ENCODE measurements at places on chromosomes 2 and 18. TPM values are rescaled to one million over a fixed set of nuclear protein-coding genes. Genes with fewer than 3 reads are reported as not detected.
A peak's percentile ranks its signal among the peaks of the same experiment; 100 is the strongest.

Gene CRYGC
- not detected for total RNA-seq

Gene TMEM127
- total RNA-seq: 13.1 TPM

Gene CELF4
- not detected for total RNA-seq

Gene COL4A4
- not detected for total RNA-seq

Gene ANKRD30BL
- total RNA-seq: not detected

Gene RELCH
- 18.4 TPM for total RNA-seq

Gene OR6B2
- not detected for total RNA-seq

Gene TMEM131
- total RNA-seq: 24.2 TPM

Gene RPRM
- total RNA-seq: 0.23 TPM

Gene TMEM178A
- 0.31 TPM for total RNA-seq

DNA sequence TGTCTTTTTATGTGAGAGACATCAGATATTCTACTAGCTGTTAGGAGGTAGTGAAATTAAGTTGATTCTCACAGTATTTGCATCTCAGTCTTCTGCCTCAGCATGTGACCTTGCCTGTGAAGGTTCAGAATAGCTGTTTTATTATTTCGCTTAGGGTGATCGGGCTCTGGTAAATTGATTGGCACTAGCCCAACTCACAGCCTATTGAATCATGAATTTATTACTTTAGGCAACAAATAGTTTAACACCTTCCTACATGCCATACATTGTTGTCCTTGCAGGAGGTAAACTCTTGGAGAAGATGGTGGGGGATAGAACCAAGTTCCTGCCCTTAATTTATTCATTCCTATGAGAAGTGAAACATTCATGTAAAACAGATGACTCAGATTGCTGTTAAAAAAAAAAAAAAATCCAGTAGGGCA is 101.9 kb downstream of the GPD2 start:
- H3K36me3 ChIP-seq: peaks cover 7% of the 10 kb centered on the region

- no peak overlapping the region for H3K27ac ChIP-seq
- DNase-seq: no peak
- H3K36me3 ChIP-seq: peaks cover 2% of the 10 kb centered on the region
Observed at GRCh38 chr2:99552529-99552928, 62.7 kb upstream of the REV1 start.

DNA sequence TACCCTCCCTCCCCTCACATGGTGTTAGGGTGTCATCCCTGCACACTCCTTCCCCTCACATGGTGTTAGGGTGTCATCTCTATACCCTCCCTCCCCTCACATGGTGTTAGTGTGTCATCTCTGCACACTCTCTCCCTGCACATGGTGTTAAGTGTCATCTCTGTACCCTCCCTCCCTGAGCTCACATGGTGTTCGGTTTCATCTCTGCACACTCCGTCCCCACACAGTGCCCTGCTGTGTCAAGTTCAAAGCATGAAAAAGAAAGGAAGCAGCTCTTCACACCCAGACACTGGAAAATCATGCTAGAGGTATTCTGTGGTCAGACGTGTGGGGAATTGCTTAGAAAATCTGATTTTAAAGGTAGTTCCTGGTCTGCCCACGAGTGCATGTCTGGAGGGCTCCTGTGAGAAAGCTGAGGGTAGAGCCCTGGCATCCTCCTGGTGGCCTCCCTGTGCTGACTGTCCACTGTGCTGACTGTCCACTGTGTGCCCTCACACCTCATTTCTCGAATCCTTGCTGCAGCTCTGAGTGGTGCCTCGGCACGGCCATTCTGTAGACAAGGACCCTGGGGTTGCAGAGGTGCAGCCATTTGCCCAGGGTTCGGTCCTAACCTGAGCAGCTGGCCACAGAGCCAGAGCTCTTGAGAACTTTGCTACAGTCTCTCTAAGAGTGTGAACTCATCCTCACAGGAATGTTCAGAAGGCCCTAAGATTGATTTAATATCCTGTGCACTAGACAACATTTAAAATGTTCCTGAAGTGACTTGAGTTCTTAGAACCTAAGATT is 69.1 kb upstream of the NFATC1 start:
- peak; percentile 18 for DNase-seq
- H3K36me3 ChIP-seq: peaks cover 20% of the 10 kb centered on the region

GRCh38 chr18:3037423-3037915 is 24.5 kb upstream of the LPIN2 start:
- H3K4me1 ChIP-seq: peaks cover 19% of the 10 kb centered on the region
- DNase-seq: peak; percentile 46
- no peak overlapping the region for H3K4me3 ChIP-seq
- no peak overlapping the region for H3K27ac ChIP-seq
- no peaks in the 10 kb centered on the region for H3K36me3 ChIP-seq

DNA sequence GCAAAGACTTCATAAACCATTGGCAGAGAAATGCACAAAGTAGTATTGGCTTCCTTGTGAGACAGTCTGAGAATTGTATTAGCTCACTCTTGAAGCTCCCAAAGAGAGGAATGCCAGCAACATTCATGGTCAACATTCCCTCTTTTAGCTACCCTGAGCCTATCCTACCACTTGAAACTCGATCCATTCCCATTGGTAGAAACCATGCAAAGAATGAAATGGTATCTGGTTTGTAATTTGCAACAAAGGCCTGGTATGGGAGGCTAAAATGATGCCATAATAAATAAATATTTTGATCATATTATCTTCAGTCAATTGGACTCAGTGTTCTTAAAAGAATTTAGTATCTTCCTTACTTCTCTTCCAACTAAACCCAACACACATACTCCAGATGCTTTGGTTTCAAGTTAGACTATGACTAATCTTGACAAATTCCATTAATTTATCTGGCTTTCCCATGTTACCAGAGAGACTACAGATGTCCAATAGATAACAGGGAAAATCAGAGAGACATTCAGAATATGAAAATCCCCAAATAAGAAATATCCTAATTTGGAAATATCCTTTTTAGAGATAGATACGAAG is 102.9 kb downstream of the DHRS9 start:
- H3K36me3 ChIP-seq: no peaks in the 10 kb centered on the region
- peaks cover 10% of the 10 kb centered on the region for H3K27me3 ChIP-seq
- no peak for DNase-seq
- no peak overlapping the region for H3K27ac ChIP-seq

GRCh38 chr2:120598416-120598815 is 137.3 kb upstream of the GLI2 start:
- no peak overlapping the region for H3K4me3 ChIP-seq
- DNase-seq: no peak
- H3K27me3 ChIP-seq: no peaks in the 10 kb centered on the region
- H3K4me1 ChIP-seq: no peaks in the 10 kb centered on the region

- H3K36me3 ChIP-seq: peaks cover 31% of the 10 kb centered on the region
- H3K27me3 ChIP-seq: peaks cover 9% of the 10 kb centered on the region
- no peak overlapping the region for H3K27ac ChIP-seq
- H3K4me1 ChIP-seq: peaks cover 31% of the 10 kb centered on the region
Observed at GRCh38 chr2:111168528-111169239, 48.0 kb downstream of the BCL2L11 start.

DNA sequence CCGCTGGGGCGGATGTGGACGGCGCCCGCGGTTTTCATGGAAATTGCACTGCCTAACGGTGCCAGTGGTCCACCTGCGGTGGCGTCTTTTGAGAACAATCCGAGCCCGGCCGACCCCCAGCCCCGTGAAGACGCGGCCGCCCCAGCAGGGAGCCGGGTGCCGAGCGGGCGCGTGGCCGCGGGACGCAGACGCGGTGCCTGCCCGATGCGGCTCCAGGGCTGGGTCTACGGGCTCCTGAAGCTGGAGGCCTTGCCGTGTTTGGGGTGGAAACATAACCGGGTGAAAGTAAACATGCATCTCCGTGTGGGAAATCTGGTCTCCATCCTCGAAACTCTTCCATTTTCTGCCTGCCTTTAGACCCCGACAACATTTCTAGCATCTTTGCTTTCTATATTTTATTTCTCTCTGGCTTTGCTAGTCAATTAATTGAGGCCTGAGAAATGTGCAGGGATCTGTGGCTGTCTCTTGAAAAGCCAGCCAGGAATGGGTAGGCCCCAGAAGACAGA is 572 bp downstream of the INPP4A start:
- peaks cover 8% of the 10 kb centered on the region for H3K36me3 ChIP-seq
- H3K27me3 ChIP-seq: no peaks in the 10 kb centered on the region
- peaks cover 37% of the 10 kb centered on the region for H3K4me1 ChIP-seq
- peak overlapping the region; percentile 81 for H3K4me3 ChIP-seq
- peak overlapping the region; percentile 90 for H3K27ac ChIP-seq

- H3K27ac ChIP-seq: peak overlapping the region; percentile 94
- peaks cover 68% of the 10 kb centered on the region for H3K36me3 ChIP-seq
- H3K27me3 ChIP-seq: no peaks in the 10 kb centered on the region
- H3K4me3 ChIP-seq: peak overlapping the region; percentile 84
- DNase-seq: peak; percentile 80
Observed at GRCh38 chr2:191064590-191064989, 50.6 kb upstream of the STAT1 start.

DNA sequence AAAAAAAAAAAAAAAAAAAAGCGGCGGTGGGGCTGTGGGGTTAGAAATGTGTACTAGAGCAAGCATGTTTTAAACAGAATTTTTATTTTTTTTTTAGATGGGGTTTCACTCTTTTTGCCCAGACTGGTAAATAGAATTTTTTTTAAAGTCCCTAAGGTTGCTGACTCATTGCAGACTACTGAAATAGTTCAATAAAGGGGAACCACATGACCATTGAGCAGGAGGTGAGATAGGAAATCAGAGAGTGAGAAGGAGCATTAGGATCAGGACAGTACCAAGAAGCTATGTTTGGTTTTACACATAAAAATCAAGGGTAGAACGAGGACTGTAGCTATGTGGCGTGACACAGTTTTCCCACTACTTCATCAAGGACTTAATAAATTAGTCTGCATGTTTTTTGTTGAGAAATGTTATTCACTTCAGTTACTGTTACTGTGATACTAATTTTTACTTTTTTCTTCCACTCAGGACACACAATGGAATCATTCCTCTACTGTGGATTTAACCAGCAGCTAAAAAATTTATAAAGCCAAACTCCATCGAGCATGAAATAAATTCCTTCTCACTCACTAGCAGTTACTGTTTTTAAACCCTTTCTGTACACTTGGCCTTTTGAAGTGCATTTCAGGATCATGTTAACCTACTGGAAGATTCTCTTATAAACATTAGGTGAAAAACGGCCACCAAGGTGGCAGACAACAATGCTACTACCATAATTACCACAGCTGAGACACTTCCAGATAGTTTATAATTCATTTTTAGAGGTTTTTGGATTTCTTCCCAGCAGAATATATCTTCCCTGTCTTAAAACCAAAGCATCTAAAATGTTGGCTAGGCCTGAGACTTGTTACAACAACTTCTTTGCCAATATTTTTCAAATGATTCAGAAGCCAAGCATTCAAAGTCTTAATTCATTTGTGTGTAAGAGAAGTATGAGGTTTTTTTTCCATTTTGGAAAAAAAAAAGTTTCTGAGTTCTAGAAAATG is 33.2 kb downstream of the LAMA1 start:
- H3K4me3 ChIP-seq: no peak overlapping the region
- H3K27me3 ChIP-seq: no peaks in the 10 kb centered on the region
- DNase-seq: no peak
- no peaks in the 10 kb centered on the region for H3K36me3 ChIP-seq
- no peak overlapping the region for H3K27ac ChIP-seq
- no peaks in the 10 kb centered on the region for H3K4me1 ChIP-seq

- H3K27ac ChIP-seq: no peak overlapping the region
- H3K27me3 ChIP-seq: no peaks in the 10 kb centered on the region
- H3K4me1 ChIP-seq: peaks cover 10% of the 10 kb centered on the region
- H3K36me3 ChIP-seq: no peaks in the 10 kb centered on the region
- no peak overlapping the region for H3K4me3 ChIP-seq
- DNase-seq: no peak
Observed at GRCh38 chr2:190121971-190122370, 59.4 kb upstream of the MSTN start.

DNA sequence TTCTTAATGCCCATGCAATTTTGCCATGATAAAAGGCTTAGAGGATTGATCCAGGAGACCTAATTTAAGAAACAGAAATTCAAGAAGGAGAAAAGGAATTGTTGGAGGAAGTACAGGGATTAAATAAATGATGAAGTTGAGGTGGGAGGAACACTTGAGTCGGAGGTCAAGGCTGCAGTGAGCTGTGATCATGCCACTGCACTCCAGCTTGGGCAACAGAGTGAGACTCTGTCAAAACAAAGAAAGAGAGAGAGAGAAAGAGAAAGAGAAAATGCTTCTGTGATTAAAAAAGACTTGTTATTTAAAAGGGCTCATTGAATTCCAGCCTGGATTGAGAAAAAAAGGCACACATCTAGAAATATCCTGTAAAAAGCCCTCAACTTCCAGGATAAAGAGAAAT is 123.2 kb downstream of the B3GNT2 start:
- peaks cover 41% of the 10 kb centered on the region for H3K4me1 ChIP-seq
- no peak for DNase-seq
- no peak overlapping the region for H3K4me3 ChIP-seq

DNA sequence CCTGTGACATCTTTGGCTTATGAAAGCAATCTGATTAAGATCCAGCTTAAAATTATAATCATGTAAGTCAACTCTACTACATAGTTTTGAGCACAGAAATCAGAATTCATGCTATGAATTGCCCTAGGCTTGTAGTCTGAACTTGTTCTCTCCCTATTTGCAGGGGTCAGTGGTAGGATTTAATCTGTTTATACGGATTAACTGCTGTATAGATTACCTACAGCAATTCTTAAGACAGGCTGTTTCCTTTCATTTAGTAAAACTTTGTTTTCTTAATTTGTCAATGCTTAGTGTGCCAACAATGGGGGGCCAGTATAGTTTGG is 287.9 kb downstream of the PDE11A start:
- H3K27me3 ChIP-seq: no peaks in the 10 kb centered on the region
- peaks cover 43% of the 10 kb centered on the region for H3K4me1 ChIP-seq
- no peak for DNase-seq
- H3K36me3 ChIP-seq: no peaks in the 10 kb centered on the region
- peak overlapping the region; percentile 36 for H3K4me3 ChIP-seq
- peak overlapping the region; percentile 81 for H3K27ac ChIP-seq

GRCh38 chr2:146481629-146482028 is 1363.2 kb upstream of the ACVR2A start:
- no peaks in the 10 kb centered on the region for H3K4me1 ChIP-seq
- no peak overlapping the region for H3K4me3 ChIP-seq
- no peak overlapping the region for H3K27ac ChIP-seq
- no peaks in the 10 kb centered on the region for H3K36me3 ChIP-seq

- DNase-seq: no peak
- peaks cover 70% of the 10 kb centered on the region for H3K36me3 ChIP-seq
- H3K4me3 ChIP-seq: no peak overlapping the region
- H3K27me3 ChIP-seq: no peaks in the 10 kb centered on the region
- H3K27ac ChIP-seq: peak overlapping the region; percentile 25
Observed at GRCh38 chr2:118102433-118103082, 14.3 kb downstream of the INSIG2 start.

- H3K4me3 ChIP-seq: no peak overlapping the region
- no peaks in the 10 kb centered on the region for H3K4me1 ChIP-seq
- H3K27me3 ChIP-seq: no peaks in the 10 kb centered on the region
- H3K36me3 ChIP-seq: no peaks in the 10 kb centered on the region
Observed at GRCh38 chr2:57674025-57674424, 372.6 kb upstream of the VRK2 start.

GRCh38 chr2:60554074-60554645 is 706 bp upstream of the BCL11A start:
- H3K36me3 ChIP-seq: no peaks in the 10 kb centered on the region
- peaks cover 43% of the 10 kb centered on the region for H3K4me1 ChIP-seq
- DNase-seq: peak; percentile 23
- H3K27me3 ChIP-seq: peaks cover 55% of the 10 kb centered on the region

GRCh38 chr2:60368456-60368855 is 185.0 kb downstream of the BCL11A start:
- DNase-seq: no peak
- no peaks in the 10 kb centered on the region for H3K27me3 ChIP-seq
- no peak overlapping the region for H3K4me3 ChIP-seq
